Mucosa of gallbladder (tissue), 1 donor: ENCODE measurements at places on chromosomes 16 and 17.

- DNase-seq: no peak
These were observed 549.6 kb upstream of the KIF2B start for GRCh38 chr17:53273126-53273525.

- DNase-seq: no peak
These were observed 16.1 kb upstream of the CRK start for GRCh38 chr17:1471911-1472821.

DNA sequence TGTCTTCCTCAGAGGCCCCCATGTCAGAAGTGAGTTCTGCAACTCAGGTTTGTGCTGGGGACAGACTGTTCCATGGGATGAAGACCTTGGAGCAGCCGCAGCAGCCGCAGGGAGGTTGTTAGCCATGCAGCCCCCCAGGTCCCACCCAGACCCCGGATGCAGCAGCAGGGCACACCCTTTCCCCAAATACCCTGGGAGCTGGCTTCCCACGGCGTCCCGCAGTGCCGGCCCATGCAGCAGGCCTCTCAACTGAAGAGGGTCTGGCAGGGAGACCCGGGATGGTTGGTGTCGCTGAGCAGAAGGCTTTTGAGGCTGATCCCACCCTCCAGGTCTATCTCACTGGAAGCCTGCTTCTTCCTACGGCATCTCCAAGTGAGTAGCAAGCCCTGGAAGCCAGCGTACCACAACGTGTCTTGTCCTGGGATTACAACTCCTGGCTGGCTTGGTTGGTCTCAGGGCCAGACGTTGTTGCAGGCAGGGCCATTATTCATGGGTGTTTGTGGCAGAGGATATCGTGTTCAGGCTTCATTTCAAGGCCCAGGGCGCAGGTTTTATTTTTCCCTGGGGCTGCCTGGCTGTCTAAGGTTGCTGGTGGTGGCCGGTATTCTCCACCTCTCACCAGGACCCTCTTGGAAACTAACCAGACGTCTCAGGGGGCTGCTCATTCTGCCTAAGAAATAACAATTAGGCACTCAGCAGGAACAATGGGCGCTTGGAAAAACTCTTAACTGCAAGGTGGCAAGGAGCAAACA is 223.2 kb downstream of the C16orf95 start:
- no peak for DNase-seq

GRCh38 chr17:30520436-30520835 is 43.2 kb downstream of the GOSR1 start:
- no peak for DNase-seq

- DNase-seq: no peak
These were observed 789 bp upstream of the CCDC57 start for GRCh38 chr17:82213251-82214011.

GRCh38 chr17:50133028-50133768 is 3.2 kb upstream of the SAMD14 start:
- DNase-seq: no peak

- no peak for DNase-seq
These were observed 3.3 kb downstream of the ZNF319 start for GRCh38 chr16:57997176-57997527.

GRCh38 chr17:48933035-48933434 is 11.6 kb downstream of the SNF8 start:
- no peak for DNase-seq

- no peak for DNase-seq
These were observed 2.9 kb downstream of the ABI3 start for GRCh38 chr17:49213399-49213798.
